ENCODE measurements at places on chromosomes 12 and 14.

DNA sequence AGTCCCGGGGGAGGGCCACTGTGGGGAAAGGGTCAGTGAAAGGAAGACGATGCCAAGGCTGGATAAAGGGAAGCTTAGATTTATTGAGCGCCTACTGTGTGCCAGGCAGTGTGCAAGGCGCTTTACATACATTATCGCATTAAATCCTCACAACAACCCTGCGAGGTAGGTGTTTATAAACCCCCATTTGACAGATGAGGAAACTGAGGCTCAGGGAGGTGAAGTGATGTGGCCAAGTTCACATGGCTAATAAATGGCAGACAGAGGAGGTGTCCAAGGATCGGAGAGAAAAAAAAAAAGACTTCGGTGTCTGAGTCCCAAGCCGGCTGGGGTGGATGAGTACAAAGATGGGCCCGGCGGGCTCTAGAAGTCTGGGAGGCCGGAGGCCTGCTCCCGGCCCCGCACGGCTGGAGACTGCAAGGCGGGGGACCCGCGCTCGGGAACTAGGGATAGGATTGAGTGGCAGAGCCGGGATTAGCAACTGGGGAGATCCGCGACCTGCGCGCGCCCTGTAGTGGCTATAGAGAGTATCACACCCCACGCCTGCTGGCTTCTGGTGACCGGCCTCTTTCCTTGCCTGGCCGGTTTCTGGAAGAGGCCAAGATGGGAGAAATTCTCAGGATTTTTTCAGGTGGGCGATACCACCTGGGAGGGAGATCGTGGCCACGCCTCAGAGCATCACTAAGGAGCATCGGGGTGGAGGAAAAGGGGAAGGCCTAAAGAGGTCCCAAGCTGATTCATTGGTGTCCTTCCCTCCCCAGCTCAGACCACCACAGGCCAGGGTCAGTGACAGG, 3.9 kb downstream of the DDN start:
- no peak for DNase-seq

GRCh38 chr14:50064993-50065392, 51.4 kb downstream of the VCPKMT start:
- peak; percentile 46 for DNase-seq

GRCh38 chr14:23009939-23010726, at the start of gene C14orf93:
C14orf93 (minus strand) TSS chr14:23010143; CDS start chr14:22999023, 11,120 bp downstream.
- DNase-seq, result peak; percentile 78

DNA sequence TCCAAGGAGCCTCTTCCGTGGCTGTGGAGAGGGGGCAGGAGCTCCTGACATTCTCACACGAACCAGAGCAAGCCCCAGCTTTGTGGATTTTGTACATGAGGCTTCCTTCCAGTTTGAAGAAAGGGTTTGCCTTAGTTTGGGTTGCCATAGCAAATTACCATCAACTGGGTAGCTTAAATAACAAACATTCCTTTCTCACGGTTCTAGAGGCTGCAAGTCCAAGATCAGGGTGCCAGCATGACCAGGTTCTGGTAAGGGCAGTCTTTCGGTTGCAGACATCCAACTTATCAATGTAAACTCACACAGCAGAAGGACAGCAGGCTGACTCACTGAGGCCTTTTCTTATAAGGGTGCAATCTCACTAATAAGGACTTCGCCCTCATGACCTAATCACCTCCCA, 25.9 kb upstream of the STAB2 start:
- DNase-seq, result no peak

DNA sequence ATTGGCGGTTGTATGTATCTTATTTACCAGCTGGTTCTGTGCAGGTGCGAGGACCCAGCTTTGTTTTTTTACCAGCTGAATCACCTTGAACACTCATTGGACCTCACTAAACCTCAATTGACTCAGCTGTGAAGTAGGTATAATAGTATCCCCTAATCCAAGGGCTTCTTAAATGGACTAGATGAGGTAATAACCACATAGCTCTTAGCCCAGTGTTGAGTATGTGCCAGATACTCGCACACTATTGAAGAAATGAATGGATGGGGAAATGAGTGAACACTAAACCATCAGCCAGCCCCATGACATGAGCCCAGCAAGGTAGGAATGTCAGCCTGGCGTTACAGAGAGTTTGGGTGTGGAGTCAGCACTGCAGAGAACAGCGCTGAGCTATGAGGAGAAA, 79.7 kb downstream of the RIMBP2 start:
- no peak for DNase-seq

- DNase-seq, result no peak
Observed at GRCh38 chr12:120118321-120119061, 1.9 kb upstream of the RAB35 start.

DNA sequence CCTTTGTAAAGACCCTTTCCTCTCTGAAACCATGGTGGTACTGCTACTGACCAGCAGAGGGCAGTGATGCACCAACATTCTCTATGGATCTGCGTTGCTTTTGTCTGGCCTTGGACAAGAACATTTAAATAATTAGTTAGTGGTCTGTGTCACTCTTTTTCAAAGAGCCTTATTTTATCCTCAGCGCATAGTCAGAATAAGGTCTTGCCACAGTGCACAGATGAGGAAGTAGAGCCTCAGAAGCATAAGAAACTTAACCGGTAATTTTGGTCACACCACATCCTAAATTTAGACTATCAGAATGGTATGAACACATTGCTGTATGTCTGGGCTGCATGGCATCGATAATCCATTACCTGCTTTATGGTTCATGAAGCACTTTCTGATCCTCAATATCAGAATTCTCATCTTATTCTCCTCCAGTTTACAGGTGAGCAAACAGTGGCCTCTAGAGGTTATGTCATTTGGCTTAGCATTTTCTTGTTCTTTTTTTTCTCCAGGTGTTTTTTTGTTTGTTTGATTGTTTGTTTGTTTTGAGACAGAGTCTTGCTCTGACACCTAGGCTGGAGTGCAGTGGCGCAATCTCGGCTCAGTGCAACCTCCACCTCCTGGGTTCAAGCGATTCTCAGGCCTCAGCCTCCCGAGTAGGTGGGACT, 23.7 kb upstream of the IFT81 start:
- DNase-seq, result peak; percentile 59

- no peak for DNase-seq
Observed at GRCh38 chr12:65640489-65640901, 183.8 kb upstream of the HMGA2 start.
